ENCODE measurements at places on chromosomes 5 and 9. TPM values are rescaled to one million over a fixed set of nuclear protein-coding genes. Genes with fewer than 3 reads are reported as not detected.

Gene EPB41L4B
- 5.8 TPM for total RNA-seq

Gene GZMA
- not detected for total RNA-seq

Gene TMEM8B
- 2.5 TPM for total RNA-seq

Gene NUTM2F
- not detected for total RNA-seq

Gene GCNT1
- total RNA-seq = 7.9 TPM

Gene CAMK4
- 19.4 TPM for total RNA-seq

Gene HRCT1
- 0.69 TPM for total RNA-seq

Gene TMEM174
- total RNA-seq = not detected

Gene DMRTA1
- 2.8 TPM for total RNA-seq

- DNase-seq = no peak
Measured at GRCh38 chr5:159453209-159453608, 122.9 kb upstream of the IL12B start.

DNA sequence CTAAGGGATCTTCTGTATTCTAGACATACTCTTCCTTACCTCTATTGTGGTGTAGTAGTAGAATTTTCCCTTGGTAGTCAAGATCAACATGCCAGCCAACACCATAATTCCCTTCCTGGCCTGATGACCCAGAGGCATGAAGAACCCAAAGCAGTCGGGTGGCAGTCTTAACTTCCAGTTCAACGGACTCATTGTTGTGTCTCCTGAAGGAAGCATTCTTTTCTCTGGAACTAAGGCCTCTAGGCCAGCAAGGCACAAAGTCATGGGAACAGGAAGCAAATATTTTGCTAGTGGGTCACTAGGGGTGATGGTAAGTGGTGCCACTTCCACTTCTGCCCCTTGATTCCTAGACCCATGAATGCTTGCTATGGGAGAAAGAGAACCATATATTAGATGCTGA, 55.2 kb upstream of the DAPK1 start:
- no peak for DNase-seq

DNA sequence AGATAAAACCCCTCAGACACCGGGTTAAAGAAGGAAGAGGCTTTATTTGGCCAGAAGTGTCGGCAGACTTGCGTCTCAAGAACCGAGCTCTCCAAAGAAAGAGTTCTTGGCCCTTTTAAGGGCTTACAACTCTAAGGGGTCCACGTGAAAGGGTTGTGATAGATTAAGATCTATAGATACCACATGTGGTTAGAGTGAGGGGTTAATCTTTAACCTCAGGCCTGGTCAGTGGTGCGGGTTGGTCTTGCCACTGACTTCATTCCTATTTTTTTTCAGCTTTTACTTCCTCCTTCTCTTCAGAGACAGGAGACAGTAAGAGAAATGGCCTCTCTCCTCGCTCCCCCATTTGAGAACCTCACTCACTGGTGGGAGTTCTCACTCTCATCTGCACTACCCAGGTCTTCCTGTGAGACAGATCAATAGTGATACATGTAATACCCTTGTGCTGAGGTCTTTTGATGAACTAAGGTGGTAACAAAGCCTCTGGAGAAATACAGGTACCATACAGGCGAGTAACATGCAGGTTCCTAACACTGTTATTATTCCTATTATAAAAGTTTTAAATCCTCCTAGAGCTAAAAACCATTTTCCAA, 52.4 kb upstream of the COX7C start:
- DNase-seq = no peak

DNA sequence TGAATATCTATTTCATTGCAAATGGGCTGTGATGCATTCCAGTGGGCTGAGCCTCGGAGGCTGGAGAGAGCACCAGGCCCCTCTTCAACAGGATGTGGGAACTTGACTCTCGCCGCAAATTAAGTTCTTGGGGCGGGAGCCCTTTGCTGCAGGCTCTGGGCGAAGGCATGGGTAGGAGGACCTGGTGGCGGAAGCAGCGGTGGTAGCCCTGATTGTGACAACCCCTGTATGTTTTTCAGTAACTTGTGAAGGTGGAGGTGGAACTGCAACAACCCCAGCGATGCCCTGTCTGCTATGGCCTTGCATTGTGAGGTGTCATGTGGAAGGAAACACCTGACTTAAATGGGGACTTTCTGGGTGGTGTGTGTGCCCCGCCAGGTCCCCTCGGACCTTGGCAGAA, 9.4 kb downstream of the FYB1 start:
- no peak for DNase-seq

DNA sequence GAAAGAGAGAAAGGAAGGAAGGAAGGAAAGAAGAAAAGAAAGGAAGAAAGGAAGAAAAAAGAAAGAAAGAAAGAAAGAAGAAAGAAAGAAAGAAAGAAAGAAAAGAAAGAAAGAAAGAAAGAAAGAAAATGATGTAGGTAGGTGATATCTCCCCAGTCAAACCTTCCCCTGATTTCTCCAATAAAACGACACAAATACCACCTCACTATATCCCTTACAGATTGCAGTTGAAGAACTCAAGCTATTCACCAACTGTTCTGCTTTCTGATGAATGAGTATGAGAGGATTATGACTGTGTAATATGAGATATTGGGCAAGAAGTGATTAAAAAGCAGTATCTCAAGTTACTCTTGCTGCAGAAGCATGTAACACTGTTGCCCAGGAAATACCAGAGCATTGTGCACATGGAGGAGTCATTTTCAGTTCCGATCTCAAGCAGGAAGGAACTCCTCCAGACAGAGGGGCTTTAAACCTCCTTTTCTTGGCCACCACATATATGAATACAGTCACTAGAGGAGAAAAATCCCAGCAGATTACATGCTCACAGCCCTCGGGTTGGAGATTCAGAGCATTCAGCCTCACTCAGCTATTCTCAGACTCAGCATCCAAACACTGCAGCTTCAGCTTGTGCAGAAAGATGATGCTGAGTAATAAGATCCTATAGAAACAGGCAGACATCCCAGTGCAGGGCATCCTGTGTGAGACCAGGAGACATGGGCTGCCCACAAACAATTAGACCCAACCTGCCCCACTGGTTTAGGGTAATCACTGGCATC, 61.4 kb downstream of the UGCG start:
- DNase-seq = peak; percentile 32

- DNase-seq = no peak
Measured at GRCh38 chr9:37412431-37413151, 9.9 kb upstream of the GRHPR start.

DNA sequence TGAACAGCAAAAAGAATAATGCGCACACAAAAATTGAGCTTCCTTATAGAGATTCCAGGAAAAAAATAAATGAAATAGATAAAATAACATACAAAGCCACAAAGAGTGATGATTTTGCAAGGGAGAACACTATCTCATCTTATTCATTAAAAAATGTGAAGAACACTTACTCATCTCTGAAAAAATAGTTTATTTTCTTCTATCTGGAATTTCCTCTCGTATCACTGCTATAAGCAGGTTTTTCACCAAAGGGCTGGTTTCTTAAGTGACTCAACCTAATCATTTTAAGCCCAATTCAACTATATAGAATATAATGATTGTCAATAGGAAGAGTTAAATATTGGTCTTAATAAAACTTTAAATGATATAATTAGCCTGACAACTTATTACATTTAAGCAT, 504.9 kb downstream of the NR2F1-AS1 start:
- no peak for DNase-seq

GRCh38 chr5:78518365-78519197, 130.0 kb downstream of the LHFPL2 start:
- DNase-seq = peak; percentile 79

- DNase-seq = peak; percentile 6
Measured at GRCh38 chr9:89821081-89821480, 216.3 kb downstream of the GADD45G start.

DNA sequence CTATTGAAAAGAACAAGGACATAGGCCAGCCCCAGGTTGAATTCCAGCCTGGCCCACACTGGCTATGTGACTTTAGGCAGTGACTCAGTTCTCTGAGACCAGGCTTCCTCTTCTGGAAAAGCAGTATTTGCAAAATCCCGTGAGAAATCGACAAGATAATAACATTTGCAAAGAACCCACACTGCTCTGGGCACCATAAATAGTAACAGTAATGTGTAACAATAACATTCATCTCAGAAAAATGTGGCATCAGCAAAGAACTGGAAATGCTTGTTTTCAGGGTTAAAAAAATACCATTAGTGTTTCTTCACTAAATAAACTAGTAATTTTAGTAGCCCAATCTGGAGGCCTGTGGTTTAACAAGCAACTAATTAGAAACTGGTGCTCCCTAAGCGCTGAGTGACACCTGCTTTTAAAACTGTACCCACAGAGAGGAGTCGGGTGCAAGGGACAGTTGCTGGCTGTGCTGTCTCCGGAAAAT, 148.4 kb downstream of the TTLL11 start:
- peak; percentile 5 for DNase-seq

DNA sequence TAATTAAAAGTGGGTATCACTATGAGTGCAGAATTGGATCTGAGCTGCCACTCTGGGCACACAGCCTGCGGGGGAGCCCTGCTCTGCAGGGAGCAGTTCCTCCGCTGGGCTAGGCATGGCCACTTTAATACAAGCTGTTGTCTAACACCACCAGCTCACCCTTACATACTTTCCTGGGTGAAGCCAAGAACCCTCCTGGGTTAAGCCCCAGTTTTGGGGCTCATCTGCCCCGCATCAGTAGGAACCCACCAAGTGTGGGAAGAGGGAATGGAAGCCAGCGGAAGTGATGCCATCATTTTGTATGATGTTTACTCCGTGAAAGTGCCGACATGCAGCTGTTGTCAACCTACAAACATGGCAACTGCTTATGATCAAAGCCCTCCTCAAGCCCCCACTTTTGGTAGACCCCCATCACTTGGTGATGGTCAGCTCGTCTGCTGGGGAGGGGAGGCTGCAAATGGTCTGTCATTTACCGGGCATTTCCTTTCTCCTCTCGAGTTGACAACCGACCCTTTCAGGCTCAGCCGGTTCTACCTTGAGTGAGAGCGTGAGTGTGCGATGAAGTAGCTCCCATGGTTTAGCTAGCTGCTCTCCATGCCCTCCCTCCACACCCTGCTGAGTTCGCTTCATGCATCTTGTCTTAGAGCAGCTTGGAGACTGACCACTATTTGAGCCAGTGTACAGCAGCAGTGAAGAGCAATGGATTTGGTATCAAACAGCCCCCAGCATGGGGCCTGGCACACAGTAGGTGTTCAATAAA, 95.3 kb upstream of the IER5L start:
- no peak for DNase-seq

GRCh38 chr5:31343946-31344345, 150.5 kb downstream of the CDH6 start:
- DNase-seq = no peak

- DNase-seq = no peak
Measured at GRCh38 chr9:35829764-35830096, 702 bp downstream of the TMEM8B start.

DNA sequence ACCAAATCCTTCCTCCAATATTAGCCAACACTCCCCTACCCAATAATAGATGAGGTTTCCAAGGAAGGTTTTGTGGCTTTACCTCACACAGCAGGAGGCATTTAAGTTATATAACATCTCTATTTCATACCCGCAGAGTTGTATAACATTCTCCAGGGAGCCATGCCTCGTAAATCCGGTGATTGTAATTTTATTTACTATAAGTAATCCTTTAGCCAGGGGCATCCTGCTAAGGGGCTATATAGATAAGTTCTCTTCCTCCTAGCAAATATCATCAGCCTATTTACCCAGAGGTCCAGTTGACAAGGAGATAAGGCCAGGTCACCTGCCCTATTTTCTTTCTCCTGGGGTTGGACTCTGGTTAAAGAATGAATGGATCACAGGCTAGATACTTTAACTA, 2051.0 kb downstream of the EFNA5 start:
- DNase-seq = no peak

- no peak for DNase-seq
Measured at GRCh38 chr5:56011835-56012234, 17.1 kb upstream of the IL6ST start.

DNA sequence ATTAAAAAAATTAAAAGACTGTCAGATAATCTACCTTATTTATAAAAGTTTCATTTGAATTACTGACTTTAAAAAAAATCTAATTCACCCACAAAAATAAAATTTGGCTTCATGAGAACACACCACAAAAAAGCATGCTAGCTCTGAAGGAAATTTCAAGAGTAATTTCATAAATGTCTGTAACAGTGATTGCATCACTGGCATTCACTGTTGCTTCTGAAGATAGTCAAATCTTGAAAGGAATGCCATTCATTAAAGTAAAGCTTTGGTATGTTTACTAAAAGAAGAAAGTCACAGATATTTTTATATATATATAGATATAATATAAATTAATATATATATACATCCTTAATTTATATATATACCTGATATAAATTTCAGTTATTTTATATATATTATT, 43.4 kb downstream of the NADK2 start:
- no peak for DNase-seq

GRCh38 chr5:89662499-89662898, 747.1 kb downstream of the CETN3 start:
- DNase-seq = no peak

GRCh38 chr9:76181020-76181641, 213.1 kb downstream of the RFK start:
- peak; percentile 34 for DNase-seq

GRCh38 chr5:9082996-9083395, 462.9 kb downstream of the SEMA5A start:
- no peak for DNase-seq

DNA sequence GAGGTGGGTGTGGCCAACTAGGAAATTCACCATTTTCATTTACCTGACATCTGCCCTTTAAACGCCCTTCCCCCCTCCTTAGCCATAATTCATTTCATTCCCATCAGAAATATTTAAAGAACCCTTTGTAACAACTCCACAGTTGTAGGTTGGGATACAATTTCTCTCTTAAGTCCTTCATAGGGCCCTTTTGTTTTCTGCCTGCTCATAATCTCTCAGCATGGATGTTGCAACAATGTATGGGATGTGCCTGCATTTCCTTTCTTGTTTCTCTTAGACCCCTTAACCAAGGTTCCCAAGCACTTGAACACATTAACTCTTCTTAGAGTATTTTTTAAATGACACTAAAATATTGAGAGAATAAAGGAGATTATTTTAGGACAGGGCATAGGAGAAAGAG, 51.7 kb upstream of the MYO10 start:
- no peak for DNase-seq

DNA sequence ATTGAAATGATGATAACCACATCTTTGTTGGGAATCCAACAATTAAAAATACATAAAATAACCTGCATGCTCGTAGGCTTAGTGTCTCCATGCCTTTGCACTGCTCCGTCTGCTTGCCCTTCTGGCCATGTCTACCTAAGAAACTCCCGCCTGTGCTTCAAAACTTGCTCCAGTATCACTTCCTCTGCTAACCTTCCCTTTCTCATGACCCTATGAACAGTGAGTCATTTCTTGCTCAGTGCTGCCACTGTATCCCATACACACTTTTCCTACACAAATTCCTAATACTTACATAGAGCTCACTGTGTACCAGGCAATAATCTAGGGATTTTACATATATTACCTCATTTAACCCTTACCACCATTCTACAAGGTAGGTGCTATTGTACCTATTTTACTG, 33.5 kb downstream of the TMEM245 start:
- no peak for DNase-seq

GRCh38 chr5:146560205-146560812, 44.3 kb upstream of the GPR151 start:
- DNase-seq = no peak

GRCh38 chr9:114588210-114588609, 641 bp downstream of the ATP6V1G1 start:
- DNase-seq = no peak

GRCh38 chr5:87113861-87114260, 153.8 kb upstream of the RASA1 start:
- peak; percentile 41 for DNase-seq

- DNase-seq = no peak
Measured at GRCh38 chr9:134253606-134254205, 72.5 kb upstream of the RXRA start.

Measured in Calu3 (cell line).